Colonic mucosa (tissue), 4 donors: ENCODE measurements at places on chromosomes 6 and 20.
A peak's percentile ranks its signal among the peaks of the same experiment; 100 is the strongest.

- no peak for DNase-seq
Observed at GRCh38 chr20:19712721-19713260, 45.3 kb upstream of the RIN2 start.

GRCh38 chr20:58086763-58087561 is 141.5 kb downstream of the ANKRD60 start:
- peak; percentile 52 for DNase-seq

- DNase-seq, result no peak
Observed at GRCh38 chr6:118530942-118531341, 17.2 kb upstream of the PLN start.

- DNase-seq, result no peak
Observed at GRCh38 chr6:88712243-88712936, 251.0 kb downstream of the RNGTT start.

DNA sequence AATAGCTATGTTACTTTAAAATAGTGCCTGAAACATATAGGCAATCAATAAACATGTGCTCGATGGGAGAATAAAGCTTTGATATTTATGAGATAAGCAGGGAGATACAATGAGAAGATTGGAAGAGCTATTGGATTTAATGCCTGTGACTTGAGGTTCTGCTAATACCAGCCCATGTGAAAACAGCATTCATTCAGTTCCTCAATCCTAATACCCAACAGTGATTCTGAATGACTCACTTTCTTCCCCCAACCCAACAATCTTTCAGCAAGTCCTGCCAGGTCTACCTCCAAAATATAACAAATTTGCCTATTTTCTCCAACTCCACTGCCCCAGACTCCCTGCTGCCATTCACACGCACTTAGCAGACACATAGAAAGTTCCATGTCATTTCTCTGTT is 26.6 kb upstream of the KLHL31 start:
- no peak for DNase-seq

- peak; percentile 67 for DNase-seq
Observed at GRCh38 chr6:108260126-108260808, 573 bp downstream of the SNX3 start.

- peak; percentile 10 for DNase-seq
Observed at GRCh38 chr20:24978513-24978912, 14.0 kb downstream of the APMAP start.

DNA sequence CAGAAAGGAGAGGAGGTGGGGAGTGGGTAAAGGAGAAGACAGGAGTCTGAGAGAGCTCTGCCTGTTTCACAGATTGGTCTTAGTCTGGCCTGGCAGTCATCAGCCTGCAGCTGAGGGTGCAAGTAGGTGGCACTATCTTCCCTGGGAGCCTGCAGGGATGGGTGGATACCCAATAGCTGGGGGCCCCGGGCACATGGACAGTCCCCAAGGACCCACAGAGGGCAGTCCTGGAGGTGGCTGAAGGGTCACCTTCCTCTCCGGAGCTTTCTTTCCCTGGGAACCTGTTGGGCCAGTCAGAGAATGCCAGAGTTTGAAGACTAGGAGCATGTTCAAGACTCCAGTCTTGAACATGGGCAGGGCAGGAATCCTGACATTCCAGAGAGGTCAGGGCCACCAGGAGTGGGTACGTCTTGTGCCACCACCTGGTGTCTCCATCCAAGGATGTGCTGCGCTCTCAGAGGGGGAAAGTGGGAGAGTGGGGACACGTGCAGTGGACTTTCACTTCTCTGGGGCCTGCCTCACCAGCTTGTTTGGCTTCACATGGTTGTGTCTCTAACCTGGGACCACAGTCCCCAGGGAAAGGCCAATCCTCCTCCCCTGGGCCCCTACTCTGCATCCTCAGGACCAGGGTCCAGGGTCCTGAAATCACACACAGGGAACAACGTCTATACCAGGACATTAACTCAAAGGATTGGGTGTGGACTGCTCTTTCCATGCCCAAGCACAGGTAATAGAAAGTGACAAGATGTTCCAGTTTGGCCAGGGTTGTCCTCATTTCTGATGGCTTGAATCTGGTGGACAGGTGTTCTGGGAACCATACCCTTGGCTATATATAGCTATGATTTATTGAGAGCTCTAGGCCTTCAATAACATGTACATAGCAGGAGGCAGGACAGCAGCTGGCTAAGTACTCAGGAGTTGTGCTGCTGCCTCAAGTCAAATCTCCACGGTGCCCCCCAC is 18.0 kb downstream of the AARS2 start:
- DNase-seq, result no peak

DNA sequence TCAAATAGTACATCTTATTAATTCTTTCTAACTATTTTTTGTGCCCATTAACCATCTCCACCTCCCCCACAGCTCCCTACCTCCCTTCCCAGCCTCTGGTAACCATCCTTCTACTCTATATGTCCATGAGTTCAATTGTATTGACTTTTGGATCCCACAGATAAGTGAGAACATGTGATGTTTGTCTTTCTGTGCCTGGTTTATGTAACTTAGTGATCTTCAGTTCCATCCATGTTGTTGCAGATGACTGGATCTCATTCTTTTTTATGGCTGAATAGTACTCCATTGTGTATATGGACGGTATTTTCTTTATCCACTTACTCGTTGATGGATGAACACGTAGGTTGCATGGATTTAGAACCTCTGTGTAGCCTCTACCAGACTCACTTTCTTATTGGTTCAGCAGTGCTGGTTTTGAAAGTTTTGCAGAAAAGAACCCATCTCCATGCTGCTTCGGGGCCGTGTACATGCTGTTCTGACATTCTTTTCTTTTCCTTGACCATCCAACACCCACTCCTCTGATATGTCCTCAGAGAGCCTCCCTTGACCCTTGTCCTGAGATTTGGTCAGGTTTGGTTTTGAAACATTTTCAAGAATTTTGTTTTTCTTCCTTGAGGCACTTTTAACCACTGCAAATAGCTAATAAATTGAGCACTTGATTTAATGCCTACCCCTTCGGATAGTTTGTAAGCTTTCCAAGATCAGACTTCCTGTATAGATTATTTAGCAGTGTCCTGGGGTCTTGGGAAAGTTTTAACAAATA is 231.2 kb upstream of the ZFP64 start:
- DNase-seq, result no peak

DNA sequence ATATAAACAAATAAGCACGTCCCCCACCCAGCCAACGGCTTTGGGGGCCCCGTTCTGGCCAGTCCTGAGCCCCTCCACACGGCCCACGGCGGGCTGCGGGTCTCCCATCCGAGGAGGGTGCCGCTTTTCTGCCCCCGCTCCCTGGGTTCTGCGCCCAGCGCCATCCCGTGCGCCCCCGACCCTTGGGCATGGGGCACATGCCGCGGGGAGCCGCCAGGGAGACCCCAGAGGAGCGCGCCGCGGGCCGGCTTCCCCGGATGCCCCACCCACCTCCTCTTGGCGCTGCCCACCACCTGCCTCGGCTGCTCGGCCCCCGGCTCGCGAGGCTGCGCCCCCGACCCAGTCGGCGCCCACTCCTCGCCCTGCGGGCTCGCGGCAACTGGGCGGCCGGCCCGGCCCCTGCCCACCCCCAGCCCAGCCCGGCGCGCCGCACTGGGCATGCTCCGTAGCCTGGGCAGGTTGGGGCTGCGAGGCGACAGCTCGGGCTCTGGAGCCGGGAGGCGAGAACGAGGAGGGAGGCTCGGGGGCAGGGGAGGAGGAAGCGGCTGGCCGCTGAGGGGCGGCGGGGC is 570 bp upstream of the PLCB4 start:
- DNase-seq, result peak; percentile 39

GRCh38 chr20:4516876-4517275 is 204.8 kb upstream of the PRND start:
- no peak for DNase-seq

GRCh38 chr20:25140968-25141367 is 54.5 kb upstream of the ENTPD6 start:
- no peak for DNase-seq

GRCh38 chr20:38152175-38152620 is 12.9 kb downstream of the TGM2 start:
- DNase-seq, result peak; percentile 63

DNA sequence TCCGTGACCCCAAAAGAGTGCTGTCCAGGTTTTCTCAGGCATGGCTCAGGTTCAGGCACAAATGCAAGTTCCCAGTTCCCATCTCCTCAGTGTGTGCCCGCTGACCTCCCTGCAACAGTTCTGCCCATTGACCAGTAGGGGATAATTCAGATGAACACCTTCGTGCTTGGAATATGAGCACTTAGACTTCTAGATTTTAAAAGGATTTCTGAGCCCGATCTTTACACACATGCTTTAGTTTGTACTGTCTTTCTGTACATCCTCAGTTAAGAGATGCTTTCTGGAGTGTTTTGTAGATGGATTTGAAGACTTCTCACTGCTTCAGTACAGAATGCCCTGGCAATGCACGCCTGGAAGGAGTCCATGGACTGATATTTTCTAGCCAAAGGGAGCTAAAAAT is 239.6 kb upstream of the PLCB4 start:
- no peak for DNase-seq
